Adrenal gland (tissue), 19 donors: ENCODE measurements at places on chromosomes 2 and 18.

DNA sequence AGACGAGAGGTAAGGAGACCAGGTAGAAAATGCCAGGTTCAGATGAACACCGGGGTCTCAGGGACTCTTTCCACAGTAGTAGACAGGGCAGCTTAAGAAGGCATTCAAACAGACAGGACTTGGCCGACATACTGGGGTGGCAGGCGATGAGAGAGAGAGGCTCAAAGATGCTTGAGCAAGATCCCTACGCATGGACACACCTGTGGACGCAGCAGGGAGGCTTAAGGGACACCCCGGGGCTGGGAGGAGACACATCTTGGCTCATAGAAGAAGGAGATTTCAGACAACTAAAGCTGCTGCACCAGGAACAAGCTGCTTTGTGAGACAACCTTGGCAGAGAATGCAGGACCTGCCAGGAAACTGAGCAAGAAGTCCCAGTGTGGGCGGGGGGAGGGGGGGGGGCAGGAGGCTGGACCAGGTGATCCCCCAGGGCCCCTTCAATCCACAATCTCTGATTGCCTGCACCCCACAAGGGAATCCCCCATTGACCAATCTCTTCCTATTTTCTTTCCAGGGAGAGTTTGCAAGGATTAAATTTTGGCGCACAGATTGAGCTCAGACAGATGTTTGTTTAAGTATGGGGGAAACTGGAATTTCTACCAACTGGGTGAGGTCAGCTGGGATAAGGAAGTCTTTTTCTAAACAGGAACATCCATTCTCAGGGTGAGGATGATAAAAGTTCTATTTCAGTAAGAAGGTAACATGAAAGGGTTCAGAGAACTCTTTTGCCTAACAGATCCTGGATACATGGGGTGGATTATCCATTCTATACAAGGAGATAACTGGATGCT is 400.7 kb downstream of the NBAS start:
- DNase-seq, result no peak
- H3K4me3 ChIP-seq, result no peak overlapping the region
- H3K27me3 ChIP-seq, result no peaks in the 10 kb centered on the region
- H3K36me3 ChIP-seq, result no peaks in the 10 kb centered on the region

DNA sequence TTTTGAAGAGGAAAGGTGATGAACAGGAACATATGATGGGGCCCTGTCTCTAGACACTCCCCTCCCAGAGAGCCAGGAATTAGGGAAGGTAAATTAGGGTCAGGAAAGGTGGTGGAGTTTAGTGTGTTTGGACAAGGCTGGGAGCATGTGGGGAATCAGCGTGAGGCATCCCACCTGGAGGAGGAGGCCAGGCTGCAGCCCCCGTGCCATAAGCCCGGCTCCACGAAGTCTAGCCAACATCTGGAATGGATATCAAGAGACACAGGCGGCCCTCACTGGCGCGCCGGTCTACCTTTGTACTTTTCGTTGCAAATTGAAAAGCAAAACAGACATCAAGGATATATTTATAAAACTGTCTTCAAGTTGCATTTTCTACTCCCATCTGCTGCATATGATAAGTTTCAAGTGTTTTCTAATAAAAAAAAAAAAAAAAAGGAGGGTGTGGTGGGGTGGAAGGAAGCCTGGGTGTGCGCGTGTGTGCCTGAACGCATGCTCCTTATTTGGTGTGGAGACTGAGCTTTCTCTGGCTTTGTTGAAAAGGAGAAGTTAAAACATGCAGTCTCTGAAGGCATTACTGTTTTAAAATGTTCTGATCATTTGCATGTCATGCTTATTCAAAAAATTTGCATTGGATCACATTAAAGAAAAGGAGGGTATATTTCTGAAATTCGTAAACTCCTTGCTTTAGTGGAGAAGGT is 546.7 kb upstream of the ID2 start:
- H3K27ac ChIP-seq, result no peak overlapping the region
- DNase-seq, result no peak
- H3K36me3 ChIP-seq, result no peaks in the 10 kb centered on the region
- no peaks in the 10 kb centered on the region for H3K4me1 ChIP-seq
- no peak overlapping the region for H3K4me3 ChIP-seq

GRCh38 chr2:65991381-65992197 is 443.3 kb upstream of the MEIS1 start:
- H3K4me3 ChIP-seq, result no peak overlapping the region
- no peaks in the 10 kb centered on the region for H3K27me3 ChIP-seq
- no peak for DNase-seq
- H3K27ac ChIP-seq, result no peak overlapping the region
- H3K4me1 ChIP-seq, result no peaks in the 10 kb centered on the region

DNA sequence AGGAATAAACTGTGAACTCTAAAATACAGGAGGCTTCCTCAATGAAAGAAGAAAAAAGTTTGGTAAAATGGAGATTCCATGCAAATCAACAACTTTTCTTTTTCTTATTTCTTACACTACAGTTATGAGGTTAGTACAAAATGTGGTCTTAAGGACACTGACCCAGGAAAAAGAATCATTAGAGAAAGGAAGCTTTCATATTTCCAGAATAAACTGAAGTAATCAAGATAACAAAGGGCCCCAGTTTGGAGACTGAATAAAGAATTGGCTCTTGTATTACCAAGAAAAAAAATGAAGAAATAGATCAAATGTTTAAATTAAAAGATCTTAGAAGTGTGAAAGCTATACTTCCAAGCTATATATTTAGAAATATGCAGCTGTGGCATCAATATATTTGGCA is 72.3 kb downstream of the SLC66A3 start:
- no peaks in the 10 kb centered on the region for H3K27me3 ChIP-seq
- peaks cover 8% of the 10 kb centered on the region for H3K4me1 ChIP-seq
- H3K36me3 ChIP-seq, result no peaks in the 10 kb centered on the region
- no peak overlapping the region for H3K4me3 ChIP-seq
- no peak overlapping the region for H3K27ac ChIP-seq

DNA sequence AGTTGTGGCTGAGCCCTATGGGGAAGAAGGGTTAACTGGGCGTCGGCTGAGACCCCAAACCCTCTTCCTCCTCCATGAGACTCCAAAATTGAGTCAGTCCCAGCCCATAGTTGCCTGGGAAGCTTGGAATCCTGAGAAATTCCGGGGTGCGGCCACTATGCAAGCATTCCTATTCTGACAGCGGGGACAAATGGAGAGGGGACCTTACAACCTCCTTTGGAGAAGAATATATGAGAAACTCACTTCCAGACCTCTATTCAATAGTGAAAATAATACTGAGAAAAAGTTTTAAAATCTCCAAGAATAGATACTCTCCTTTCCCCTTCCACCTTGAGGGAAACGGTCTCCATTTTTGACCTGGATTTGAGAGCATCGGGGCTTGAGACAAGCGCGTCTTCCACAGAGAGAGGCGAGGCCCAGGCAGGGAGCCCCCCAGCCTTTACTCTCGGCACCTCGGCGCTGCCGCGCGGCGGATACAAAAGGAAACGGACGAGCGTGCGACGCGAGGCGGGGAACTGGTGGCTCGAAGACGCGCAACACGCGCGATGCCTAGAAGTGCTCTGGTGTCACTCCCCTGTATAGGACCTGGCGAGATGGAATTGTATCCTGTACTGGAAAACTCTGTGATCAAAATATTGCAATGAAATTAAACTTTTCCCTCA is 11.1 kb downstream of the NR4A2 start:
- H3K4me1 ChIP-seq, result peaks cover 21% of the 10 kb centered on the region
- no peak for DNase-seq
- H3K4me3 ChIP-seq, result no peak overlapping the region
- no peak overlapping the region for H3K27ac ChIP-seq
- H3K36me3 ChIP-seq, result no peaks in the 10 kb centered on the region
- no peaks in the 10 kb centered on the region for H3K27me3 ChIP-seq

DNA sequence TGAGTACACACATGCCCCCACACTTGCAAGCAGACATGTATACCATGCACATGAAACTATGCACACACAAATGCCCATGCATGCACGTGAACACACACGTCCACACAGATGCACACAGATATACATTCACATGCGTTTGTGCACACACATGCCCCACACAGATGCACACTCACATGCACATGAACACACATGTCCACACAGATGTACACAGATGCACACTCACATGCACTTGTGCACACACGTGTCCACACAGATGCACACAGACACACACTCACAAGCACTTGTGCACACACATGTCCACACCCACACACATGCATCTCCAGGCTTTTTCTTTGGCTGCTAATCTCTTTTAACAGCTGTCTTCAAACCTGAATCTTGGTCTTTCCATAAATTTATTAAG is 31.1 kb downstream of the SNTG2 start:
- H3K4me3 ChIP-seq, result no peak overlapping the region
- no peaks in the 10 kb centered on the region for H3K4me1 ChIP-seq
- no peaks in the 10 kb centered on the region for H3K27me3 ChIP-seq

- DNase-seq, result no peak
- peaks cover 26% of the 10 kb centered on the region for H3K4me1 ChIP-seq
- H3K36me3 ChIP-seq, result no peaks in the 10 kb centered on the region
- no peak overlapping the region for H3K27ac ChIP-seq
- no peaks in the 10 kb centered on the region for H3K27me3 ChIP-seq
Observed at GRCh38 chr2:224776795-224777558, 60.8 kb upstream of the CCDC195 start.

- H3K27me3 ChIP-seq, result no peaks in the 10 kb centered on the region
- H3K27ac ChIP-seq, result no peak overlapping the region
Observed at GRCh38 chr2:111101592-111101991, 19.1 kb upstream of the BCL2L11 start.

DNA sequence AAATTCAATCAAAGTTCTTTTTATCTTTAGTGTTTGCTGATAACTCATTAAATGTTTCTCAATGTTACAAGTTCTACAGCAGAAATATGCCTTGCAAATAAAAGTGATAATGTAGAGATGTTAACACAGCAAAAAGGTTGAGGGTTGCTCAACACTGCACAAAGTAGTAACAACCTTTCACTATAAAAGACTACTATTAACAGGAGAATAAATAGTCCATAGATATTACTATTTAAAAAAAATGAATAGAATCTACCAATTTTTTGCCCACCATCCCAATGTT is 378.1 kb downstream of the RBM43 start:
- no peak overlapping the region for H3K27ac ChIP-seq
- no peaks in the 10 kb centered on the region for H3K27me3 ChIP-seq
- DNase-seq, result no peak
- H3K4me1 ChIP-seq, result peaks cover 4% of the 10 kb centered on the region
- no peak overlapping the region for H3K4me3 ChIP-seq

GRCh38 chr2:128593879-128594650 is 275.4 kb upstream of the HS6ST1 start:
- H3K4me1 ChIP-seq, result no peaks in the 10 kb centered on the region
- DNase-seq, result no peak
- H3K4me3 ChIP-seq, result no peak overlapping the region
- H3K27me3 ChIP-seq, result no peaks in the 10 kb centered on the region
- H3K27ac ChIP-seq, result no peak overlapping the region

GRCh38 chr2:142134911-142135310 is 4.1 kb upstream of the LRP1B start:
- no peak for DNase-seq
- H3K4me3 ChIP-seq, result no peak overlapping the region
- H3K36me3 ChIP-seq, result no peaks in the 10 kb centered on the region

DNA sequence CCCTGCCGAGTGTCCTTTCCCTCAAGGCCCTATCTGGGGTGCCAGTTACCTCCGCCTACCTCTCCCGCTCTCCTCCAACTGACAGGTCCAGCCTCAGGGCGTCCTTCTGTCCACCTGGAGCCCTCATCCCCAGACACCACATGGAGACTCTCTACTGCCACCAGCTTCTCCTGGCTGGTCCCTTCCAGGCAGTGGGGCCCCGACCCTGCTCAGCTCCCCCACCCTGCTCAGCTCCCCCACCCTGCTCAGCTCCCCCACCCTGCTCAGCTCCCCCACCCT is 74.0 kb upstream of the ODC1 start:
- H3K4me3 ChIP-seq, result no peak overlapping the region
- no peak for DNase-seq
- no peak overlapping the region for H3K27ac ChIP-seq
- no peaks in the 10 kb centered on the region for H3K4me1 ChIP-seq
- no peaks in the 10 kb centered on the region for H3K27me3 ChIP-seq

- H3K27me3 ChIP-seq, result no peaks in the 10 kb centered on the region
- DNase-seq, result no peak
- H3K36me3 ChIP-seq, result no peaks in the 10 kb centered on the region
- H3K4me1 ChIP-seq, result no peaks in the 10 kb centered on the region
- no peak overlapping the region for H3K27ac ChIP-seq
Observed at GRCh38 chr2:75822336-75822735, 111.6 kb upstream of the GCFC2 start.

GRCh38 chr18:62586781-62587487 is 64.1 kb downstream of the ZCCHC2 start:
- H3K4me1 ChIP-seq, result no peaks in the 10 kb centered on the region
- no peak overlapping the region for H3K4me3 ChIP-seq
- H3K27ac ChIP-seq, result no peak overlapping the region

DNA sequence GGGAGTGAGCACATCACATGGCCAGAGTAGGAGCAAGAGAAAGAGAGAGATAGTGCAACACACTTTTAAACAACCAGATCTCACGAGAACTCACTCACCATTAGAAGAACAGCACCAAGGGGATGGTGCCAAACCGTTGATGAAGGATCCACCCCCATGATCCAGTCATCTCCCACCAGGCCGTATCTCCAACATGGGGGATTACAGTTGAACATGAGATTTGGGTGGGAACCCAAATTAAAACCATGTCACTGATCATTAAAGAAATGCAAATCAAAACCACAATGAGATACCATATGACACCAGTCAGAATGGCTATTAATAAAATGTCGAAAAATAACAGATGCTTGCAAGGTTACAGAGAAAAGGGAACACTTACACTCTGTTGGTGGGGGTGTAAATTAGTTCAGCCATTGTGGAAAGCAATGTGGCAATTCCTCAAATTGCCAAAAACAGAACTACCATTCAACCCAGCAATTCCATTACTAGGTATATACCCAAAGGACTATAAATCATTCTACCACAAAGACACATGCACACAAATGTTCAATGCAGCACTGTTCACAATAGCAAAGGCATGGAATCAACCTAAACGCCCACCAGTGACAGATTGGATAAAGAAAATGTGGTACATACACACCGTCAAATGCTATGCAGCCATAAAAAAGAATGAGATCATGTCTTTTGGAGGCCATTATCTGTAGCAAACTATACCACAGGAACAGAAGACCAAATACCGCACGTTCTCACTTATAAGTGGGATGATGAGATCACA is 137.1 kb downstream of the COL6A3 start:
- no peaks in the 10 kb centered on the region for H3K27me3 ChIP-seq
- H3K27ac ChIP-seq, result no peak overlapping the region
- no peak for DNase-seq
- no peak overlapping the region for H3K4me3 ChIP-seq

DNA sequence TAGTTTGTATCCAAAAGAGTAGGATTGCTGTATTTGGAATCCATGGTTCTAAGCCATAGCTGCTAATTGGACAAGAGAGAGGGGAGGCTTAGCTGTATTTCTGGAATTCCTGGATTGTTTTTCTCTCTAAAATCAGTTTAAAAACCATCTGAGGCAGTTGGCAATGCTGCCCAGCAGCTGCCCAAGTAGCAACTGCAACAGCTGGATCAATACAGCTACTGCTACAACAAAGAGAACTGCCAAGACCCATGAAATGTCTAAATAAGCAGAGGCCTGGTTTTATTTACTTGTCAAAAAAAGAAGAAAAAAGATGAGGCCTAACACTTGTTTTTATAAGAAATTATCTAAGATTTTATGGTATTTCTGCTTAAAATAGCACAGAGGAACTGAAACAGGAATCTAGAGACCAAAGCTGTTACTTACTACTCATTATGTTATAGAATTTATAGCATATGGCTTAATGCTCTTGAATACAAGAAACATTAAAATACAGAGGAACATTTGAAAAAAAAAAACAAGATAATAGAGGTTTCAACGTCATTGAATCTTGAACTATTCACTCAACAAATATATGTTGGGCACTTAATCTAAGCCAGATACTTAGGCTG is 39.1 kb downstream of the TMEFF2 start:
- H3K27me3 ChIP-seq, result no peaks in the 10 kb centered on the region
- H3K27ac ChIP-seq, result no peak overlapping the region
- no peak for DNase-seq
- no peaks in the 10 kb centered on the region for H3K36me3 ChIP-seq
- no peaks in the 10 kb centered on the region for H3K4me1 ChIP-seq
- no peak overlapping the region for H3K4me3 ChIP-seq
